Bone marrow (tissue), 2 donors: ENCODE measurements at places on chromosomes 4 and X.
A peak's percentile ranks its signal among the peaks of the same experiment; 100 is the strongest.

GRCh38 chr4:5701971-5702370 lies 6.4 kb downstream of the EVC2 start:
- no peak for DNase-seq

- DNase-seq = no peak
Observed at GRCh38 chr4:98275145-98275544, 14.0 kb downstream of the RAP1GDS1 start.

DNA sequence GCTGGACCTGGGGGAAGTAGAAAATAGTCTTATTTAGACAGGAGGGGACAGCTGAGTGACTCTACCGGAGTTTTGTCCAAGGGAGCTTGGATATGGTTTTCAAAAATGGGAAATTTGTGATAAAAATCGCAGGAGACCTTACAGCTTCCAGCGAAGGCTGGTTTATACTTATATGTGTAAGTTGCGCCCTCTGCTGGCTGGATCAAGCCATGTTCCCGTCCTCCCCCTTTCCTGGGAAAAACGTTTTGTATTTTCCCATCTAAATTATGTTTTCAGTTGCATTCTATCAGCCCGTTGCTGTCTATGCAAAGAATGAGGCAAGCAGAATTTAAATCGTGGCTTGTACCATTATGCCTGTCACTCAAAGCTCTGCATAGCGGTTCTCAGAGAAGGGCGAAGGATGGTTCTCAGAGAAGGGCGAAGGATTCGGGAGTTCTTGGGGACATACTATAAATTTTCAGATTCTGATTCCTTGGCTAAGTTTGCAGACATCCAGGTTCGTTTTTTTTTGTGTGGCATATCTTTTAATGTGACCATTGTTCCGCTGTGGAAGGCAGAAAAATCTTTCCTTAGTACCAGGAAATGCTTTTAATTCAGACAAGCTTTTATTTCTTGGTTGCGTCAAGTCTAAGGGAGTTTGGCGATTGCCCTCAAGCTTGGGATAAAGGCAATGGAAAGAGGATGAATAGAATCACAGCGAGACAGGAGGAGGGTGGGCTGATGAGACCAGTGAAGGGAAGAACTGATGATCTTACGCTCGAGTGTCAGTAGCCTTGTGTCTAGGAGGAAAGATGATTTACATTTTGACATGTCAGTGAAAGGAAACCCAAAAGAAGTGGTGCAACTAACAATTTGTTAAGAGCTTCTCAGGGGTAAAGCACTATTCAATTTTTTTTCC lies 128.5 kb upstream of the ARX start:
- DNase-seq = peak; percentile 0

GRCh38 chrX:21047034-21047455 lies 327.2 kb upstream of the CNKSR2 start:
- DNase-seq = no peak

GRCh38 chr4:108917255-108917654 lies 154.4 kb upstream of the ETNPPL start:
- DNase-seq = no peak

- DNase-seq = no peak
Observed at GRCh38 chrX:134780908-134781307, 122.6 kb upstream of the PLAC1 start.

GRCh38 chr4:95363966-95364365 lies 184.8 kb downstream of the UNC5C start:
- no peak for DNase-seq

- no peak for DNase-seq
Observed at GRCh38 chrX:35800474-35800873, 2.3 kb downstream of the MAGEB16 start.

- DNase-seq = no peak
Observed at GRCh38 chr4:138177278-138177968, 64.7 kb downstream of the SLC7A11 start.

DNA sequence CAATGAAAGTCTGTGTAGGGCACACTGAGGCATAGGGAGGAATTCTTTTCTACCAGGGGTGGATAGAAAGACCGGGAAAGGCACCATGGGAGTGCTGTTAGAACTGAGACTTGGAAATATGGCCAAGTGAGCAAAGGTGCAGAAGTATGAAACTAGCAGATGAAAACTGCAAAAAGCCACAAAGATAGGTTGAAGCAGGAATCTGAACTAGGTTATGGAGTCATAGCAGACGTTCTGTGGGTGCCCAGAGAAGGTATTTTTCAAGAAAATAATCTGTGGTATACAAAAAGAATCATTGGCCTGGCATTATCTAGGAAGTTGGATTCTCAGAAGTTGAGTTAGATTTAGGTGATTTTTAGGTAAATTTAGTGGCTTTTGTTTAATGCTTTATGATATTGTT lies 48.5 kb downstream of the SMAD1 start:
- DNase-seq = no peak

DNA sequence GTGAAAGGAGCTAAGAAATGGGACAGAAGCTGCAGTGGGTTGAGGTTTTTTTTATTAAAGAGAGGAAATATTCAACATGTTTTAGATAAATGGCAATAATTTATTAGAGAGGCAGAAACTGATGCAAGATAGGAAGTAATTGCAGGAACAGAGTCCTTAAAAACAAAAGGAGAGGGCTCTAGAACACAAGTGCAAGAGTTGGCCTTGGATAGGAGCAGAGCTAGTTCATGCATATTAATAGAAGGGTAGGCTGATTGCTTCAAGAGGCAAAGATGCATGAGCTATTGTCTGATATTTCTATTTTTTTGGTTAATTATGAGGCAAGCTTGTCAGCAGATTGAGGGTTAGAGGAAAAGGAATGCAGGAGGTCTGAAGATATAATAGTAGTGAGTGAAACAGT lies 91.0 kb upstream of the GPRIN3 start:
- DNase-seq = no peak

DNA sequence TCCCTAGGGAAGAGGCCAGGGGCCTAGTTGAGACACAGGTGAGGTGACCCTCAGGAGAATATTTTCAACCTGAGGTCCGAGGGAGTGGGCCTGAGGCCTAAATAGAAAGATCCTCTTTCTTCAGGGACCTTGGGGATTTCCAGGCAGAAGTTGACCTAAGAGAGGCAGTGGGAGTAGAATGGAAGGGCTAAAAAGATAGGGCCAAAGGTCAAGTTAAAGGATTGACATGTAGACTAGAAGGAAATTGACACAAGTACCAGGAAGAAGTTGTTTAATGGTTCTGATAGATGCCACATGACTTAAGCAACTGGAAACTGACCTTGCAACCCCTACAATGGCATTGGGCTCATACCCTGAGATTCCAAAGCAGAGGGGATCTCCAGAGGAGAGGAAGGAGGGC lies 76.9 kb downstream of the SHROOM3 start:
- DNase-seq = no peak

DNA sequence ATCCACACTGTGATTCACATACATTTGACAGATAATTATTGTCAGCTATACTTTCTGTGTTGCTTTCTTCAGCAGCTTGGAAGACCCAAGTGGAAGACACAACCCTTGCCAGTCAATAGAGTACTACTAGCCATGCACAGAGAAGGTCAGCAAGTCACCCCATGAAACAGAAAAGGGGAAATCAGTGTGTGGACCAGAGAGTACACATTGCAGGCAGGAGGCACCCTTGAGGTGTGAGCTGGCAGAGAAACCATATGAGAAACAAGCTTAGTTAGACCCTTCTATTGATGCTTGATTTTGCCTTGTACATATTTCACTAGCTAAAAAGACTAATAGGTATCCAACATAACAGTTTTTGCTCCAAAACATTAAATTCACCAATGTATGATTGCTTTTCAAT lies 99.5 kb downstream of the NLGN4X start:
- DNase-seq = no peak

DNA sequence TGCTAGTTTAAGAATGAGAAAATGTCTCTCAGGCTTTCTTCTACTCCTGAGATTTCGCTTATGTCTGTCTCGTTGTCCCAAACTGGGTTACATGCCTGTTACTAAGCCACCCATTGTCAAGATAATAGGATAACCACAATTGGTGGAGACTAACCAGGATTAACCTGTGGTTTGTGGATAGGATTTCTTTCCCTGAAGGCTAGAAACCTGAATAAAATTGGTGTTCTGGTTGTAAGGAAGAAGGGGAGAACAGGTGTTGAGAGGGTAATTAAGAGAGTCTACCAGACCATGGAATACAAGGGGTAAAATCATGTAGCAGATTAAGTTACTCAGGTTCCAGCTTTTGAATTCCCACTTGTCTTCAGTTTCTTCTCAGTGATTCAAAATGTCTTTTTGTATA lies 225.4 kb downstream of the CPE start:
- DNase-seq = no peak

GRCh38 chr4:3873408-3874027 lies 107.3 kb downstream of the ADRA2C start:
- no peak for DNase-seq

DNA sequence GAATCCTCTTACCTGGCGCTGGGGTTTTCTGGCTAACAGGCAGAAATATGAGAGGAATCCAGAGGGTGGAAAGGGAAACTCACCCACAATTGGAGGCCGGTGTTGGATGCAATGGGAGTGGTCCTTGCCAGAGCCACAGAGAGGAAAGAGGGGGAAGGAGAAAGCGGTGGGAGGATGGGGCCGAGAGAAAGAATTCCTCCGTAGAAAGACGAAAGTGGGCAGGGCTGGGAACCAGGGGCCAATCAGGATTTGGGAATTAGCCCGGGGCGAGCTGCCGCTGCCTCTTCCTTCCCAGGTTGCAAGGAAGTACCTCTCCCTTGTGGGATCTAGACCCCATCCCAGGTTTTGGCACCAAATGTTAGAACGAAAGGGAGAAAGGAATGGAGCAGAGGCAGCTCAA lies 83.1 kb upstream of the SPIN4 start:
- no peak for DNase-seq

- no peak for DNase-seq
Observed at GRCh38 chr4:125728568-125728967, 413.8 kb downstream of the FAT4 start.

DNA sequence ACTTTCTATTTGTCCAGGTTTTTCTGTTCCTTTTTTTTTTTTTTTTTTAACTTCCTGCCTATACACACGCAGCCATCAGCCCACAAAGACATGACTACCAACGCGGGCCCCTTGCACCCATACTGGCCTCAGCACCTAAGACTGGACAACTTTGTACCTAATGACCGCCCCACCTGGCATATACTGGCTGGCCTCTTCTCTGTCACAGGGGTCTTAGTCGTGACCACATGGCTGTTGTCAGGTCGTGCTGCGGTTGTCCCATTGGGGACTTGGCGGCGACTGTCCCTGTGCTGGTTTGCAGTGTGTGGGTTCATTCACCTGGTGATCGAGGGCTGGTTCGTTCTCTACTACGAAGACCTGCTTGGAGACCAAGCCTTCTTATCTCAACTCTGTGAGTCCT lies 2.1 kb downstream of the EBP start:
- DNase-seq = no peak

GRCh38 chr4:24889991-24890390 lies 22.9 kb downstream of the CCDC149 start:
- no peak for DNase-seq
